Progenitor cell of endocrine pancreas (in vitro differentiated cells): ENCODE measurements at places on chromosomes 1 and 21. TPM values are rescaled to one million over a fixed set of nuclear protein-coding genes. Genes with fewer than 3 reads are reported as not detected.

DNA sequence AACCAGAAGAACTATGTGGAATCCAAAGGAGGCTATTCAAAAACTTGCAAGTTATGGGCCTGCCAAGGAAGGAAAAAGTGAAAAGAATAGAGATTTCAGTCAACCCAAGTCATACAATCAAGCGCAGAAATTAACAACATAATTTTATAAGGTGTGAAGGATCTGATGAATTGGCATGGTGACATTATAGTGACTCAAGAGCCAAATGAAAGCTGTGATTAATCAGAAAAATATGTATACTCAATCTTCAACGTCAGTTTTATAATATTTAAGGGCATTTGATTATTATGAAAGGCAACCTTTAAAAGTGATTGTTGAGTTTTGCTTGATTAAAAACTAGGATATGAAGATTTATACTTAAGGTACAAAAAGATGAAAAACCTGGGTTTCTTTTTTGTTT lies 37.8 kb upstream of the THEM4 start:
- peaks cover 26% of the 10 kb centered on the region for H3K4me1 ChIP-seq
- H3K27ac ChIP-seq, result peak overlapping the region; percentile 47
- H3K27me3 ChIP-seq, result no peaks in the 10 kb centered on the region
- H3K4me3 ChIP-seq, result no peak overlapping the region
- no peak for DNase-seq
- H3K36me3 ChIP-seq, result peaks cover 1% of the 10 kb centered on the region

DNA sequence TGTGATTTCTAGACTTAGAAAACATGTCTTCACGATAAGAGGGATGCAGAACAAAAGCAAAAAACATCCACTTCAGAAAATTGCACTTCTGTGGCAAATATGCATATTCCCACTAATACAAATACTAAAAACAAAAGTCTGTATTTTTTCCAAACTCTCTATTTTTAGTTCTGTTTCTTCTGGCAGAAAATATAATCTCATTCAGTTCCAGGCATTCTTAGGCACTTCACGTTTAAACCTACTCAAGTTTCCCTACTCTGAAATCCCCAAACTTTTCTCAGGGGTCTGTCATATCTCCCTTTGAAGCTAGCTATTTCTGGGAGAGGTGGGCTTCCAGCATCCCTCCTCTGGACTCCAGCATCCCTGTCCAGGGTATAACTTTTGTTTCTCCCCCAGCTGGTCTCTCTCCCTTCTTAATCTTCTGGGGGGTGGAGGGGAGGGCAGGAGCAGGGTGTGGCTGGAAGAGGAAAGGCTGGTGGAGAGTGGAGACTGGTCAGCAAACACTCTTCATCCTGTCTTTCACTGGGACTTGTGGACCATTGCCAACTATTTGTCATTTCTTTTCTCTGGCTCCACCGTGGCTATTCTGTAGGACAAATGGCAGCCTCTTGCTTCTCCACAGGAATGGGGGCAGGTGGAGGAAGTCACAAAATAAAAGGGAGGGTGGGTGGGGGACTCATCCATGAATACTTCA lies 19.6 kb upstream of the NCF2 start:
- no peaks in the 10 kb centered on the region for H3K4me1 ChIP-seq
- no peak for DNase-seq
- no peak overlapping the region for H3K27ac ChIP-seq
- H3K4me3 ChIP-seq, result no peak overlapping the region

DNA sequence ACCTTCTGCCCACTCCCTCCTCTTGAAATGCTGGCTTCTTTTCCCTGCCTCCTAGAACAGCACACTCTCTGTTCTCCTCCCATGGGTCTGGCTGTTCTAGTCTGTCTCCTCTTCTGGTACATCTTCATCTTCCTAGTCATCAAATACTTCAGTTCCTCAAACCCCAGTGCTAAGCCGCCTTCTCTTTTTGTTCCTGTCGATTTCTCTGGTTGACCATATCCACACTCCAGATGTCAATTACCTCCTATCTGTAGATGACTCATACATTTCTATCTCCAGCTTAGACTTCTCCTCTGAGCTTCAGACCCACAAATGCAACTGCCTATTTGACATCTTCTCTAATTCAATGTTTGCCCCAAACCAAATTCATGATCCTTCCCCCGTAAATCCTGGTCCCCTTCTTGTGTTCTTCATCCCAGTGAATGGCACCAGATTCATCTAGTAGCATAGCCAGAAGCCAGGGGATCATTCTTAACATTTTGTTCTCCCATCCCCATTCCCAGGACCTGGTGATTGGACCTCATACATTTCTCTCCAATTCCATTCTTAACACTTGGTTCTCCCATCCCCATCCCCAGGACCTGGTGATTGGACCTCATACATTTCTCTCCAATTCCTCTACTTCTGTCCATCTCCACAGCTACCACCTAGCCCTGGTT lies 35.9 kb downstream of the USP24 start:
- H3K4me1 ChIP-seq, result peaks cover 2% of the 10 kb centered on the region
- DNase-seq, result no peak
- no peaks in the 10 kb centered on the region for H3K27me3 ChIP-seq
- H3K27ac ChIP-seq, result no peak overlapping the region
- no peak overlapping the region for H3K4me3 ChIP-seq
- H3K36me3 ChIP-seq, result peaks cover 15% of the 10 kb centered on the region

DNA sequence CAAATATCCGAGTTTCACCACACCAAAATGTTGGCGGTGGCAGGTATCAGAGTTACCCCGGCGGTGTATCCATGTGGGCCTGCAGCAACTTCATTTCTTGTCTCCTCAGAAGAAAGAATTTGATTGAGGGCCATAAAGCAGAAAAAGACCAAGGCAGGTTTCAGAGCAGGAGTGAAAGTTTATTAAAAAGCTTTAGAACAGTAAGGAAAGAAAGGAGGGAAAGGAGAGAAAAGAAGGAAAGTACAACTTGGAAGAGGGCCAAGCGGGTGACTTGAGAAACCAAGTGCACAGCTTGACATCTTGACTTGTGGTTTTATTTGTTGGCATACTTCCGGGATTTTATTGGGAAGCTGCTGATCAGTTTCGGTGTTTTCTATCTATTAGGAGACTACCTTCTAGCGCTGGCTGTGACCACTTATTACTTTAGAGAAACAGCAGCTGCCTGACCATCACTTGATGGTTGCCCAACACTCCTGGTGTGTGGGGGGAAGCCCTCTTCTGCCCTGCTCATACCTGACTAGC lies 75.5 kb upstream of the RAB3GAP2 start:
- DNase-seq, result no peak
- no peak overlapping the region for H3K4me3 ChIP-seq
- H3K27me3 ChIP-seq, result peaks cover 27% of the 10 kb centered on the region
- H3K27ac ChIP-seq, result no peak overlapping the region

DNA sequence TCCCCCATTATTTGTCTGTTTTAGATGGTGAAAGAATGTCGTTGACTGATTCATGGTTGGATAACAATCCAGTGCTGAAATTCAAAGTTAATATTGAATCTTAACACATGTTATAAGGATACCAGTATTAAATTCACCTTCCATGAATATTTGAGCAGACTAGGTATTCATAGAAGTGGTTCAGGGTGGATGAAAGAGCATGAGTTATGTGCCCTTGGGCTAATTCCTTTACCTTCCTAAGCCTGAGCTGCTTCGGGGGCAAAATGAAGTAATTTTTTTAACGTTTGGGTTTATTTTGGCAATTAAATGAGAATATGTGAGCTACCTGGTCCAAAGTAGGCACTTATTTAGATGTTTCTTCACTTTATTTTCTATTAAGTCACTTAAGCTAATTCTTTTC lies 2.7 kb upstream of the PLPPR5 start:
- no peak overlapping the region for H3K4me3 ChIP-seq
- H3K27me3 ChIP-seq, result peaks cover 65% of the 10 kb centered on the region
- H3K4me1 ChIP-seq, result peaks cover 4% of the 10 kb centered on the region
- no peak for DNase-seq
- H3K36me3 ChIP-seq, result no peaks in the 10 kb centered on the region

DNA sequence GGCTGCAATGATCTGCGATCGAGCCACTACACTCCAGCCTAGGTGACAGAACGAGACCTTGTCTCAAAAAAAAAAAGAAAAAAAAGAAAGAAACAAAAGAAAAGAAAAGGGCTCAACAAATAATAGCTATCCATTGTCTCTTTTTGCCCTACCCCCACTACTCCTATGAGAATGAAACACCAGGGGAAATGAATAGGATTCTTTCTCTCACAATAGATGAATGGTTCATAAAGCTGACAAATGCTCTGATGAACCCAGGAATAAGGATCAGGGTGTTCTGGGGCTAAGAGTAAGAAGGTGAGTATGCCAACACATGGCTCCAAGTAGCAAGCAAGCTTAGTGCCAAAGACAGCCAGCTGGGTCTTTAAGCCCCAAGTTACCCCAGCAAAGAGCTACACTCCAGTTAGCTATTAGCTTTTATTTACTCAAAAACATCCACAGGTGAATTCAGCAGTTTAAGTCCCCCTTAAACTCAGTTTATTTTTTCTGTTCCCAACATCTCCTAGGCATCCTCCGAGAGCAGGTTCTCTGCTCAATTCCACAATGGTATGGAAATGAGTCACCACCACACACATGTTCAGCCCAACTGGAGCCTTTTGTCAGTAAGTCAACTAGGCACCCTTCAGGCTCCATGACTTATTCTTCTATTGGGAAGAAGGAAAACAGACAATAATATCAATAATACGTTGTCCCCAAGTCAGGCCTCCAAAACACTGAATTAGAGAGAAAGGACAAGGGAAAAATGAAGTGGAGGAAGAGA lies 4.2 kb downstream of the ADORA3 start:
- peaks cover 1% of the 10 kb centered on the region for H3K4me1 ChIP-seq
- H3K27ac ChIP-seq, result no peak overlapping the region
- no peak overlapping the region for H3K4me3 ChIP-seq
- H3K27me3 ChIP-seq, result peaks cover 4% of the 10 kb centered on the region
- no peak for DNase-seq

CITED4 gene
- total RNA-seq, result 27.8 and 30.8 TPM in 2 replicates
